Activated T-helper 1 cell treated with anti-CD3 and anti-CD28 coated beads, Interleukin-12 subunit alpha, Interleukin-12 subunit beta, Interleukin-2, Interleukin-4 antibody, amounts not matched to agents 30 ng/mL and 10 ng/mL and 1 ng/mL, durations not matched to agents 14 hours and 24 hours and 36 hours (primary cell): ENCODE measurements at places on chromosomes 2 and 18. TPM values are rescaled to one million over a fixed set of nuclear protein-coding genes. Genes with fewer than 3 reads are reported as not detected.

DNA sequence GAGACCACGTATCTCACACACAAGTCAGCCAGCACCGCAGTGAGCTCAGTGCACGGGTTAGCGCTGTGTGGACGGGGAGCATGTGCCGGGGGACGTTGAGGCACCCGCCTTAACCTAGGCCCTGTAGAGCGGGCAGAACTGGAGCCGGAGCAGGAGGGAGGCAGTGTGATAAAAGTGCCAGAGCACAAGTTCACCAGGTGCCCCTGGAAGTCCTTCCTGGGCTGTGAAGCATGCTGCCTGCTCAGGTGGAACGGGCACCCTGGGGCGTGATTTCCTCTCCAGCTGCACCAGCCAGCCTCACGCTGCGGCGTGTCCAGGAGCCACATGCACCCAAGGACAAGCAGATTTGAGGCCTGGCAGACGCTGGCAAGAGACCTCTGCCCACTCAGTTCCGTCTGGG lies 50.3 kb downstream of the ITGB1BP1 start:
- DNase-seq = no peak

Gene CSRNP3
- not detected in 2 replicates for total RNA-seq

DNA sequence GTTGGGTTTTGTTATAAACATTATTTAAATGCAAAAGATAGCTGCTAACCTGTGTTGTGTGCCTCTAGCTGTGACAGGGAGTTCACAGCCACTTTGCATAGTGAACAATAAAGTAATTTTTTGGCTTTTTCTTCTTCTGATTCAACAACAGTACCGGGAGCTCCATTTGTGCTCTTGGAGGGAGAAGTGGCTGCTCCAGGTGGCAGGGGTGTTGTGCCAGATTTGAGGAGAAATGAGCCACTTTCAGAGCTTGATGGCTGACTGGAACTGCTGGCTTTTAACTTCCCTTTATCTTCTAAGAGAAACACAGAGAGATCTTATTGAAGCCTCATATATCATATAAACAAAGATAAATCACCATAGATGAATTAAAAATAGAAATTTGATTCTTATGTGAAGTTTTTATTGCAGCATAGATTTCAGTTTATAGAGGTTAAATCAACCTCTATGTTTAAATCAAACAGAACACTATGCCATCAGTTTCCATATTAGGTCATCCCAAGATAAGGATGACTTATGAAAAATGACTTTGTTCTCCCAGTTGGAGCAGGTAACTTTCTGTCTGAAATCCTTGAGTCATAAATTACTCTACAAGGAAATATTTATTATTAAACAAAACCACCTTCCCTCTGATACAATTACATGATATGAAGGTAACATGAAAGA lies 182.0 kb upstream of the SESTD1 start:
- DNase-seq = no peak

GRCh38 chr2:130825231-130825965 lies 11.3 kb upstream of the ARHGEF4 start:
- no peak for DNase-seq

DNA sequence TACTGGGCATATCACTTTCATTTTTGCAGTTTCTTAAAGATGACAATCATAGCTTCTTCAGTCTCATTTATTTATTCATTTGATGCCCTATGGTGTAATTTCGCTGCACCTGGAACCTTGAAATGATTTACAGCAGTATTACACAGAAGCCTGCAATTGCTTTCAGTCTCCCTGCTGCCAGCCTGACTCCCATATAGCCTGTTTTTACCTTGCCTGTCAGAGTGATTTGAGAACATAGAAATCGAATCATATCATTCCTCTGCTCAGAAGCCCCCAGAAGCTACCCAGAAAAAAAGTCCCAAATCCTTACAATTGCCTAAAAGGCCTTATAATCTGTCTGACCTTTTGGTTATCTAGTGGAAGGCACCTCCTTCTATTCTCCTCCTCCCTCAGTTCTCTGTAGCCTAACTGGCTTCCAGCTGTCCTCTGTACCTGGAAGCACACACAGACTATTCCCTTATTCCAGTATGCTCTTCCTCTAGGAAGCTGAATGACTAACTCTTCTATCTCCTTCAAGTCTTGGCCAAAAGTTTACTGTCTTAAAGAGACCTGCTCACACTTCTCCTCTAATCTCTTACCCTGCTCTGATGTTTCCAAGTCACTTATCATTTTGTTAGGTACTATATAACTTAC lies 12.6 kb downstream of the SCN3A start:
- DNase-seq = no peak
